ENCODE measurements at places on chromosomes 4 and X.
A peak's percentile ranks its signal among the peaks of the same experiment; 100 is the strongest.

DNA sequence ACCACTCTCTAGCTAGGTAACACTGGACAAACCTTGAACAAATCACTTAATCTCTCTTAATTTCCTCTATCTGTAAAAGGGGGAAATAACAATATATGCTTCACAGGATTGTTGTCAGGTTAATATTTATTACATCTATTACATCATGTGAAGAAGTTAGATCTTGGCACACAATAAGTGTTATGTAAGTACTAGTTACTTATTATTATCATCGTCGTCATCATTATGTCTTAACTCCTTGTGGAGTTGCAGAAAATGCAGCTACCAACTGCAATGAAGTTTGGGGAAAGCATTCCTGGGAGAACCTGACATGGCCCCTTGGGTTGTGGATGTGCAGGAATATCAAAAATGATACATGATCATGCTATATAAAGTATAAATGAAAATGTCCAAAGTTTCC, 4.8 kb upstream of the JCHAIN start:
- DNase-seq: no peak

DNA sequence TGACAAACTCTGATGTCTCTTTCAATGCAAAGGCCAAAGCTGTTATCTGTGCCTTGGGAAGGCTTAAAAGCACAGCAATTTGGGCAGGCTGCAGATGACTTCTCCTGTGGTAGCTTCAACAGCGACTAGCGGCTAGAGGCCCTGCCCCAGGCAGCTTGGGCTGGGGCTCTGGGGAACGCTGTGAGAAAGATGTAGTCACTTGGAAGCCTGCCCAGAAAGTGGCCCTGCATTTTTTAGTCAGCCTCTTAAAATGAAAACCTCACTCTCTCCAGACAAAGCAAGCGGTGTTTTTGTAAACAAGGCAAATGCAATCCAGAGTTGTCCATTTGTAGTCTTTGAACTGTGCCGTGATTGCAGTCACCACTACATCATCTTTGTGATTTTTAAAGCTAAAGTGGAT, 27.5 kb downstream of the PCYT1B start:
- peak; percentile 17 for DNase-seq

DNA sequence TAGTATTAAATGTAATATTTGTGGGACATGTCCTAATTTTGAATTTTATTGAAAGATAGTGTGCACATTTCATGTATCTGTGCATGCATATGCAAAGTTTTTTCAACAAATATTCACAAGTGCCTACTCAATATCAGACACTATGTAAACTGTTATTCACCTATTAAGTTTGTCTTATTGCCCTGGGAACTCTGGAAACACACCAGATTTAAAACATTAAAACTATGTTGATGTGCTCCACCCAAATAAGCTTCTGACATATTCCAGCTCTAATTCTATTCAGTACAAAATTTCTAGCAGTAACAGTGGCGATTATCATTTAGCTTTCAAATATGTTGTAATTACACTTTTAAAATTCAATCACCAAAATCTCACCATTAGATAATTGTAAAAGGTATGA, 183.1 kb upstream of the TTC29 start:
- no peak for DNase-seq

- no peak for DNase-seq
Observed at GRCh38 chrX:20500171-20500865, 233.6 kb upstream of the RPS6KA3 start.

- no peak for DNase-seq
Observed at GRCh38 chr4:80740375-80740774, 290.1 kb upstream of the BMP3 start.
